ENCODE measurements at places on chromosomes 13 and 19.

DNA sequence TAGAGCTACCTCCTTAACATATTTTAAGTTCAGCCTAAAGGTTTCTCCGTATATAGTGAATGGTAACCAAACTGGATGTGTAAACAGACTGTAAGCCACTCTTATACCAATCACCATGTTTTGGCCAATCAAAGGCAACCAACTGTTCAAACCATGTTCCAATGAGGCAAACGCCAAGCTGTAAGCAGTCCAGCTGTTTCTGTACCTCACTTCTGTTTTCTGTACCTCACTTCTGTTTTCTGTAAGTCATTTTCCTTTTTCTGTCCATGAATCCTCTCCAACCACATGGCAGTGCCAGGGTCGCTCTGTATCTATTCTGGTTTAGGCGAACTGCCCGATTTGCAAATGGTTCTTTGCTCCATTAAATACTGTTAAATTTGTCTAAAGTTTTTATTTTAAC lies 24.4 kb downstream of the COMMD6 start:
- no peak for DNase-seq

DNA sequence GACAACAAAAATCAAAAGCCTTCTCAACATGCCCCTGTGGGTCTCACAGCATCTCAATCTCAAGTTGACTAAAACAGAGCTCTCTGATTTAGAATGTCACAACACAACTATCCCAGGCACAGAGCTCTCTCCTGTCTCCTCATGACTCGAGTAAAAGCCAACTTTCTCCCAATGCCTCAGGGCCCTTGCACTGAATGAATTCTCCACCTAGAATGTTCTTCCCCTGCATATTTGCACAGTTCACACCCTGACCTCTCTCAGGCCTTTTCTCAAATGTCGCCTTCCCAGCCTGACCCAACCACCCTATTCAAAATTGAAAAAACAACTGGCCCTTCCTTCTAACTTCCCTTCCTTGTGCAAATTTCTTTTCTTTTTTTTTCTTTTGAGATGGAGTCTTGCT lies 3.7 kb upstream of the SWSAP1 start:
- DNase-seq, result no peak

GRCh38 chr13:102751886-102752285 lies 21.7 kb downstream of the TEX30 start:
- no peak for DNase-seq

DNA sequence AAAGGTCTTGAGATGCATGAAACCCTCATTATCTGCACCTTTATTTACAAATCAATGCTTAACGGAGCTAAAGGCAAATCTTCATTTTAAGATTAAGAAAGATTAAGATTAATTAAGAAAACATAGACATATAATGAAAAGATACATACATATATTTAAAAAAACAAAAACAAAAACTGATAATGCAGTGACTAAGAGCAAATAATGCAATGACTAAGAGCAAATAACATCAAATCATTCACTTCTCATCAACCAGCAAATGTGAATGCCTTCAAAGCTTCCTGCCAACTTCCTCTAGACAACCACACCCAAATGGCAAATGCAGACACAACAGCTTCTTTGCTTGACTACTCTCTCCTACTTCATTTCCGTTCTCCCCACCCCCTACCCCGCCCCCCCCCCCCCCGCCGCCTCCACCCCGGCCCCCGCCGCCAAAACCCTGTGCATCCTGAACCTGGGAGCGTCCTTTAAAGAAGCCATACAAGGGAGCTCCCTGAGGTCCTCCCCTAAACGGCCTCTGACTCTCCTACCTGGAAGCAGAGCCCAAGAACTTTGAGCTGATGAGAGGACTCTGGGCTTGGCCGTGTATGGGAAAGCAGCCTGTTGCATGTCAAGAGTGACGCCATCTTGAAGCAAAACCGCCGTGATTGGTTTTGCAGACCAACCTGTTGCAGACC lies 24.5 kb downstream of the TEX101 start:
- DNase-seq, result peak; percentile 12

DNA sequence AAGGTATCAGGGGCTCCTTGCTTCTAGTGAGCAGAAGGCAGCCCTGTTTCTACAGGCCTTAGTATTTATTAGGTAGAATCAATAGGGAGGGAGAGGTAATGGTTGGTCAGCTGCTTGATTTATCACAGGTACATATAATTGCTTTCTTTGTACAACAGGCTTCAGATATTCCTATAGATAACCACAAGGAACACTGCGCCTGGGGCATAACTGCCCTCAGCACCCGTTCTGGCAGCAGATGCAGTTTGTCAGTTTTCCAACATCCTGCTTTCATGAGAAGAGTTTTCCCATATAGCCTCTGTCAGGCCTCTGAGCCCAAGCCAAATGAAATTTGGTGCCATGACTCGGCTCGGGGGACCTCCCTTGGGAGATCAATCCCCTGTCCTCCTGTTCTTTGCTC lies 12.4 kb upstream of the ZNF486 start:
- no peak for DNase-seq

DNA sequence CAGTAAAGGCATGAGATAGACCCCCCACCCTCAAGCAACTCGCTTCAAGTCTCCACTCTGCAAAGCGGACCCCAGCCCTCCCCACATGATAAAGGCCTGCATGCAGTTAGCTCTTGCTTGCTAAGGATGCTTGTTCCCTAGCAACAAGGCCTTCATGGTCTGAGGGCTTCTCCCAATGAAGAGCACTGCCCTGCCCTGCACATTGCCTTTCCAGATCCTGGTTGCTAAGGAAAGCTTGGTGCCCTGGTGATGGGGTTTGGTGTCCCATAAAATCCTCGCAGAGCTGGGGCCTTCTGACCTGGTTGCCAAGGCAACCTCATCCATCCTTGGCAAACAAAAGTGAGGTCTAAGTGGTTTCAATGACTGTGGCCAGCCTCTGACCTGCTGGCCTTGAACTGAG lies 6.0 kb downstream of the DBP start:
- no peak for DNase-seq

DNA sequence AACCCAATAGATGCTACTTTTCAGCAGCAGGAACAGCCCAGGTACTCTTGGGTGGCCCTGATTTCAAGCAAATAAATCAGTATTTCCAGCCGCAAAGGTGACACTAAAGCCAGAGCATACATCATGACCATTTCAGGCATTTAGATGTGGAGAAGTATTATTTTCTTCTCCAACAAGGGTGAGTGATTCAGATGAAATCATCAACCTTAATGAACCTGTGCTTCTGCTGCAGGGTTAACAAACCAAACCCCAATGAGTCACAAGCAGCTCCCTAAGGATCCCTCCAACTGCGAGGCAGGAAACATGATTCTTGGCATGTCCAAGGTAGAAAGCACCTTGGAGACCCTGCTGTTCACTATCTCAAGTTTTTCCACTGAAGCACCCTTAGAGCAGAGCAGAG lies 32.7 kb downstream of the MBNL2 start:
- no peak for DNase-seq

DNA sequence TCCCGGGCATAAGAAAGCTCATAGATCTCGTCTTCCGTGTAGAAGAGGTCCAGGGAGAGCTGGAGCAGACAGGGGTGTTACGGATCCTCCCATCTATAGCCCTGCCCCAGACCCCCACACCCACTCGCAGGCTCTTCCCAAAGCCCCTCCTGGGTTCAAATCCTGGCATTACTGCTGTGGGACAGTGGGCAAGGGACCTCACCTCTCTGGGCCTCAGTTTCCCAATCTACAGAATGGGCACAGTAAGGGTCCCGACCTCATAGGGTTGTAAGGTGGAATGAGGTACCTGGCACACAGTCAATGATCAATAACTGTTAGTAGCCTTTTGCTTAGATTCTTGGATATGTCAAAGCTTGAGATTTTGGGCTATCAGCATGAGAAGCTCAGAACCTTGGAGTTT lies 10.5 kb downstream of the FAM98C start:
- no peak for DNase-seq

GRCh38 chr19:1210227-1210538 lies 4.6 kb downstream of the STK11 start:
- no peak for DNase-seq

DNA sequence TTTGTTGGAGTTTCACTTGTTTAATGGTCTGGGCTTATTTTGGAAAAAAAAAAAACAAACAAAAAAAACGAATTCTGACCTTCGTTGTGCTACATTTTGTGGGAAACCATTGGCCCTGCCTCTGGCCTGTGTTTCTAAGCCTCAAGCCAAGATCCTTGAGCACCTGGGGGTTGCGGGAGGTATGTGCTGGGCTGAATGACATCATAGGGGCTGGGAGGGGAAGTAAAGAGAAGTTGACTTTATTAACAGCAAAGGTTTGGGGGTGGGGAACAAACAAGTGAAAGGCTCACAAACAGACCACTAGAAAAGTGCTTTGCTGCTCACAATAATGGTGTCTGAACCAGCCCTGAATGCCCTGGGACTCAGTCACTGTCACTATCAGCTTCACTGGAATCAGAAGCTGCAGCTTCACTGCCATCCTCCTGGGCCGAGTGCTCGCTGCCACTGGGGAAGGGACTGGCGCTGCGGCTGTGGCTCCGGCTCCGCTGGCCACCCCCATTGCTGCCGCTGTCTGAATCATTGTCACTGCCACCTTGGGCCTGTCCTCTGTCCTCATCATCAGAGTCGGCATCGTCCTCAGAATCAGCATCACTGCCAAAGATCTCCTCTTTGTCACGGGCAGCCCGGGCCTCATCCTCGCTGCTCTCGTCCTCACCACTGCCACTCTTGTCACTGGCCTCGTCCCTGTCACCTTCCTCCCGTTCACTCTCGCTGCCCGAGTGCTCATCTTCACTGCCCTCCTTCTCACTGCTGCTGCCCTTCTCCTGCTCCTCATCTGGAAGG lies 5.1 kb downstream of the PAF1 start:
- DNase-seq, result no peak

DNA sequence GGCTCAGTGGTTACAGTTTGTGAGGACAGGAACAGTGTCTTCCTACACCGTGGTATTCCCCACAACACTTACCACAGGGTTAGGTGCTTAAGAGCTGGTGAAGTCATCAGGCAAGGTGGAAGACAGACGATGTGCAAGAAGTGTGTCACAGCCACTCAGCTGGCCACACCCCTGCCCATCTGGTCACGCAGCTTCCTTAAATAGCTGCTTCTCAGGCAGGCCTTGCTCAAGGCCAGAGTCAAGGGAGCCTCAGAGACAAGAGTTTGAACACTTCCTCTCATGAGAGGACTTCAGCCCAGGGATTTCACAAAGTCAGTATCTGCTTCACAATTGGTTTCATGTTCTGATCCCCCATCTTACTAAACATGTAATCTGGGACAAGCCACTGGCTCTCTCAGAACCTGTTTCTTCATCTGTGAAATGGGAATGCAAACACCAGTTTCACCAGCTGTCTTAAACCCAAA lies 80.3 kb upstream of the FRY start:
- DNase-seq, result no peak

GRCh38 chr19:35039881-35040825 lies 1.4 kb upstream of the HPN start:
- DNase-seq, result no peak

DNA sequence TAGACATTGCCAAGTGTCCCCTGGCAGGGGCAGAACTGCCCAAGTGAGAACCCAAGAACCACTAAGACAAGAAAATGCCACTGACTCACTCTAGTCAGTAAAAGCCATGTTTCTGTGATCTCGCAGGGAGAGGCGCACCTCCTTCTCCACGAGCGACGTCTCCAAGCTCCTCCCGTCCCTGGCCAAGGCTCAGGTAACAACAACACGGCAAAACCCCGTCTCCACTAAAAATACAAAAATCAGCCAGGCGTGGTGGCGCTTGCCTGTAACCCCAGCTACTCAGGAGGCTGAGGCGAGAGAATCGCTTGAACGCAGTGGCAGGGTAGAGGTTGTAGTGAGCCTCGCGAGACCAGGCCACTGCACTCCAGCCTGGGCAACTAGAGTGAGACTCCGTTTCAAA lies 17.5 kb upstream of the USE1 start:
- no peak for DNase-seq

- no peak for DNase-seq
These were observed 453.6 kb upstream of the PRR20A start for GRCh38 chr13:56687131-56687530.

DNA sequence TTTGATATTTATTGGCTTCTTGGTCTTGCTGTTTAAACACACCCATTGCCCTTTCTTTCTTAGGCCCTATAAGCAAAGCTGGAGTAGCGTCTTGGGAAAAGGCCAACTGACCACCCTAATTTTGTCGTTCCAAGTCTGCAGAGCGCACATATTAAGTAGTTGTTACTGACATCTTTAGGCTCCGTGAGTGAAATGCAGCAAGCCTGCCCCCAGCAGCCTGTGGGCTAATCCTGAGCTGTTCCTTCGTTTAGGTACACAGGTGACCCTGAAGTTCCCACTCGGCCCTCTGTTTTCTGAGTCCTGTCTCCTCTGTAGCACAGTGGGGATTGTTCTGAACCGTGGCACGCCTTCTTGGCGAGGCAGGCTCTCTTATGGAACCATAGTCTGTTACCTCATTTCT lies 170.5 kb downstream of the STK24 start:
- DNase-seq, result no peak

DNA sequence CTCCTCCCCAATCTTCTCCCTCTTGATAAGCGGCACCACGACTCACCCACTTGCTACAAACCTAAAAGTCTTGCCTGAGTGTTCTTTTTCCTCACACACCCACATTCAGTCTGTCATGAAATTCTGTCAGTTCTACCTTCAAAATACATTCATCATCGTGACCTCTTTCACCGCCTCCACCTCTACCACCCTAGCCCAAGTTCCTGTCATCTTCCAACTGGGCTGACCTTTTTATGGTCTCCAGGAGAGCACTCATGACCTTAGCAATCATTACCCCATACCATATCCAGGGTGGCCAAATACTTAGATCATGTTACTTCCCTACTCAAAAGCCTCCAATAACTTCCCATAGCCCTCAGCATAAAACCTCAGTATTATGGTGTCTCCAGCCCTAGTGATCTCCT lies 110.4 kb upstream of the TSC22D1 start:
- DNase-seq, result no peak

- DNase-seq, result no peak
These were observed 2.9 kb downstream of the CYSLTR2 start for GRCh38 chr13:48656608-48657007.

DNA sequence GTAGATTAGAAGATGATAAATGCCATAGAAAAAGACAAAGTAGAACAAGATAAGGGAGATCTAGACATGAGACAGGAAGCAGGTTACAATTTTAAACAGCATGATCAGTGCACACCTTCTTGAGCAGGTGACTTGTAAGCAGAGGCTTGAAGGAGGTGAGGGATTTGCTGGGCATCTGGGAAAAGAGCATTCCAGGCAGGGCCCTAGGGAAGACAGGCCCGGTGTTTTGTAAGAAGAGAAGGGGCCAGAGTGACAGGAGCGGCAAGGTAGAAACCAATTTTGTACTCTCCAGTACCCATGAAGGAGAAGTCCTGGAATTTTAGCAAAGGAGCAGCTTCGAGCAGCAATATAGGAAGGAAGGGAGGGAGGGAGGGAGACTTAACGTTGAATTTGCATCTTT lies 296.5 kb downstream of the MZT1 start:
- DNase-seq, result no peak

DNA sequence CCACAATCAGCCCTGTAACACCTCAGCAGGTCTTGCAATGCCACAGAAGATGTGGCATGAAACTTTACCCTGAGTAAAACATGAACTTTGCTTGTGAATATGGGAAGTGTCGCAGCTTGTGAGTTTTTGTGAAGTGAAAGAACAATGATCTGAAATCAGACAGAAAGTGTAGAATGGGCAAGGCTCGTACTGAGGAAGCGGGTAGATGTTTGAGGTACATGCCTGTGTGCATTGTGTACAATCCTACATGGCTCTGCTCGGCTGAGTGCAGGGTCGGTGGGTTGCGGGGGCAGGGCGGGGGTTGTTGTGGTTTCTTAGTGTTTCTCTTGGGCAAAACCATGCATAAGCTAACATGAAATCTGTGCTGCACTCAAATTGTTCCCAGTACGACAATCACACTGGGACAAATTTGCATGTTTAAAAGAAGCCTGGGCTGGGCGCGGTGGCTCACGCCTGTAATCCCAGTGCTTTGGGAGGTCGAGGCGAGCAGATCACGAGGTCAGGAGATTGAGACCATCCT lies 1.1 kb downstream of the NLRP13 start:
- DNase-seq, result no peak
